Activated CD4-positive, alpha-beta T cell treated with anti-CD3 and anti-CD28 coated beads, Interleukin-2, amount 10 ng/mL, durations not matched to agents 7 days and 5 days (primary cell): ENCODE measurements at places on chromosomes 4 and X. TPM values are rescaled to one million over a fixed set of nuclear protein-coding genes. Genes with fewer than 3 reads are reported as not detected.

HAND2 gene
- total RNA-seq, result not detected

- DNase-seq, result no peak
- H3K27me3 ChIP-seq, result no peaks in the 10 kb centered on the region
- H3K36me3 ChIP-seq, result peaks cover 6% of the 10 kb centered on the region
- peaks cover 31% of the 10 kb centered on the region for H3K4me1 ChIP-seq
- H3K4me3 ChIP-seq, result peak overlapping the region; percentile 53
Observed at GRCh38 chr4:2757426-2757825, 1.3 kb upstream of the TNIP2 start.

TRAPPC2 gene
- total RNA-seq, result 20.2 TPM

ALPK1 gene
- total RNA-seq, result 17.3 TPM

- no peak overlapping the region for H3K4me3 ChIP-seq
- H3K4me1 ChIP-seq, result peaks cover 9% of the 10 kb centered on the region
- DNase-seq, result peak; percentile 52
- H3K27ac ChIP-seq, result no peak overlapping the region
- no peaks in the 10 kb centered on the region for H3K27me3 ChIP-seq
- peaks cover 1% of the 10 kb centered on the region for H3K36me3 ChIP-seq
Observed at GRCh38 chr4:244471-244870, 60.8 kb downstream of the ZNF732 start.

GRCh38 chr4:15031993-15032675, 29.9 kb downstream of the CPEB2 start:
- peaks cover 41% of the 10 kb centered on the region for H3K36me3 ChIP-seq
- peaks cover 16% of the 10 kb centered on the region for H3K4me1 ChIP-seq
- H3K27me3 ChIP-seq, result no peaks in the 10 kb centered on the region
- H3K4me3 ChIP-seq, result no peak overlapping the region
- H3K27ac ChIP-seq, result no peak overlapping the region

CACNA1F gene
- 0.33 TPM for total RNA-seq
